ENCODE measurements at places on chromosomes 13 and 19. TPM values are rescaled to one million over a fixed set of nuclear protein-coding genes. Genes with fewer than 3 reads are reported as not detected.

HNRNPM gene
- 240 TPM for total RNA-seq

BCKDHA gene
- total RNA-seq: 47.6 TPM

CLEC17A gene
- not detected for total RNA-seq

ZNF132 gene
- 0.08 TPM for total RNA-seq

GATAD2A gene
- 42.7 TPM for total RNA-seq

ZNF534 gene
- total RNA-seq: not detected

MEF2B gene
- 0.53 TPM for total RNA-seq

CGB5 gene
- total RNA-seq: 1.6 TPM

KLK14 gene
- 0.50 TPM for total RNA-seq

IGSF23 gene
- total RNA-seq: 0.59 TPM

FAAP24 gene
- 15.4 TPM for total RNA-seq

NCCRP1 gene
- 1.4 TPM for total RNA-seq
